ENCODE measurements at places on chromosomes 12 and 14. TPM values are rescaled to one million over a fixed set of nuclear protein-coding genes. Genes with fewer than 3 reads are reported as not detected.

GRCh38 chr12:95630496-95630895, 79.2 kb upstream of the USP44 start:
- no peak for DNase-seq

DNA sequence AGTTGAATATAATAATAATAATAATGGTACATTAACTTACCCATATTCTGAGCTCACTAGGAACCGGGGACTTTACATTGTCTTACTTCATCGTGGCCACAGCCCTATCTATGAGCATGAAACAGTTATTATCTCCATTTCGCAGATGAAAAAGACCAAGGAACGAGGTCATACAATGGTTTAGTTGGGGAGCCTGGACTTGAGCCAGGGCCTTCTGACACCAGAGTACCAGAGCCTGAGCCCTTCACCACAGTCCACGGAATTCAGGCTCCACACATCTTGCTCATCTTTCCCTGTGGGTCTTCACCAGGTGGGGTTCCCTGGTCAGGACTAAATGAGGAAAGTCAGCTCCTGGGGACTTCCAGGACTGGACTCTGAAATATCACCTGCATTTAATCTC, 31.3 kb upstream of the CMKLR1 start:
- no peak for DNase-seq

DNA sequence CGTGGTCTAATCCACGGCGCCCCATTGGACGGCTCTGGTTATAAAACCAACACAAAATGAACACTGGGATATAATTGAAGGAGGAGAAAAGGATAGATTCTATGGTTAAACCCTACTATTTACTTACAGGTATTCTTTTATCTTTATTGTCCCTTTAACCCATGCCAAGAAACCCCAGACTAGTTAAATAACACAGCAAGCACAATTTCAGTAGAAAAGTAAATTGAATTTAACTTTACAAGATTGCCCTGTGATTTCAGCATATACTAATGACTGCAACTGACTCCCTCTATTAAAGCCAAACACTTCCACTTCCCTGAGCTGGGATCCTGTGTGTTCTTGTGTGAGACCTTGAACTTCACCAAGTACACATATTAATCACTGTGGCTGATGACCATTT, 45.3 kb downstream of the BCL11B start:
- no peak for DNase-seq

DNA sequence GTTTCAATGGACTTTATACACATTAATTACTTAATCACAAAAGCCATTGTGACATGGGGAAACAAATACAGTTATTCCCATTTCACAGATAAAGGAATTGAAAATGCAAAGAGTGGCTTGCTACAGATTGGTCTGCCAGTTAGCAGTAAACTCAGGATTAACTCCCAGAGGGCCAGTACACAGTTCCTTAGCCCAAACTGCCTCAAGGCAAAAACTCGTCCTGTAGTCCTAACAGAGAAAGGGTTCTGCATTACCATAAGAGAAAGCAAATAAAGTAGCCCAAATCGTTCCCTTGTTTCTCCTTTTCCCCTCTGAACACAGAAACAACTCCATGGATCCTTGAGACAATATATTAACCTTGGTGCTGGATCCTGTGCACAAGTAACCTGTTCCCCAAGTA, 274.4 kb downstream of the LRIG3 start:
- DNase-seq, result no peak

The GLIPR1L1 gene
- total RNA-seq, result not detected
